ENCODE measurements at places on chromosomes 5 and 9.

- no peak for DNase-seq
These were observed 540.6 kb downstream of the EBF1 start for GRCh38 chr5:158559066-158559465.

DNA sequence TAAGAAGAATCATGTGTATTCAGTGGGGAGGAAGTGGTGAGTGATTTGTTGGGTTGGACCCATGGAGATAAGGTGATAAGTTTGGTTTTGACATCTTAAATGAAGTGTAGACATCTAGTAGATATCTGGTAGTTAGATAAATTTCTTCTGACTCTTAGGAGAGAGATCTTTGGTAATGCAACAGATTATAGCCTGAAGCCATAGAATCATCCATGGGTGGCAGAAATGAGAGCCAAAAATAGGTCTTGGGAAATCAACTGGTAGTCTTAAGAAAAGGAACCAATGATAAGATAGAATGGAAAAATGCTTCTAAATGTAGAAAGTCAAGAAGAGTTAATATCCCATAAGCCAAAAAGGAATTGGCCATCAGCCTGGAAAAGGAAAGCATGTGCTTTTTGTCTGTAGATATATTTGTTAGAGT is 532.7 kb upstream of the GRAMD2B start:
- no peak for DNase-seq

DNA sequence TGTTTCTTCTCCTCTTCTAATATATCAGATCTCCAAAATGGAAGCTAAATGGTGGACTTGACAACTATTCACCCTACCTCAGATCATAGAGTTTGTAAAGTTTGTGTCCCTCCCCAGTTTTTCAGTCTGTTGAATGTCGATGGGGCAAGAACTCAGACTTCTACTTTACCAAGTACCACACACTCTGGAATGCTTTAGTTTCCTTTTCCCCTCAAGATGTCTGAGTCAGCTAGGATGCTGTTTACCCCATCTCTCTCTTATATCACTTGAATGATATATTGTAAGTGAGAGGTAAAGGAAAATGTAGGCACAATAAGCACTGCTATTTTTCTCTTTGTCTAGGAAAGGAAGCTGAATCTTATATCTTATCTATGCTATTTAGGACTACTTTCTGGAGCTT is 25.9 kb upstream of the TAL2 start:
- DNase-seq: no peak

DNA sequence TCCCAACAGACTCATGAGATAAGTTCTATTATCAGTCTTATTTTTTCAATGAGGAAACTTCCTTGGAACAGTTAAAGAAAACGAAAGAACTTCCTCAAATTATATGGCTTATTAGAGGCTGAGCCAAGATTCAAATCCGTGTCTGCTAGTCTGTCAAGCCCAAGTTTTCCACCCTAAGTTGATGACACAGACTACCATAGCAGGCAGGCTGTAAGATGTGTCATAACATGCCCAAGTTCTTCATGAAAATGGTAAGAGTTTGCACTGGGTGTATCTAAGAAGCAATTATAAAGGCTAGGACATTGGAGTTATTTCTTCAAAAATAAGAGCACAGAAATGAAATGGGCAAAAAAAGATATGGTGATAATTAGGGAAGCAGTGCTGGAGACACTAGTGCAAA is 634.5 kb downstream of the BRINP1 start:
- DNase-seq: no peak

DNA sequence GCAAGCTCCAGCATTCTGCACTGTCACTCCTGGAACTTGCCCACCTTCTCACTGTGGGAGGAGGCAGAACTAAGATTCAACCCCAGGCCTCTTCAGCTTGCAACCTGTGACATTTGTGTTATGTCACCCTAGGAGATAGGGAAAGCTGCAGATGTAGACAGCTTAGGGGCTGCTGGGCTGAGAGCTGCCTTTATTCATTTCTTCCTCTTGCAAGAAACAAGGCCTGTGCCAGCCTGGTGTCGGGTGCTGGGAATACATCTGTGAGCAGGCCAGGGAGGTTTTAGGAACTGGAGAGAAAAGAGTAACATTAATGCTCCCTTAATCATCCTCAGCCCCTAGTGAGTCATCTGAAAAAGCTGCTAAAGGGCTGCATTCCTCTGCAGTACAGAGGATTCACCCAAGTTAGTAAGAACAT is 101.8 kb downstream of the FGF18 start:
- DNase-seq: peak; percentile 6

DNA sequence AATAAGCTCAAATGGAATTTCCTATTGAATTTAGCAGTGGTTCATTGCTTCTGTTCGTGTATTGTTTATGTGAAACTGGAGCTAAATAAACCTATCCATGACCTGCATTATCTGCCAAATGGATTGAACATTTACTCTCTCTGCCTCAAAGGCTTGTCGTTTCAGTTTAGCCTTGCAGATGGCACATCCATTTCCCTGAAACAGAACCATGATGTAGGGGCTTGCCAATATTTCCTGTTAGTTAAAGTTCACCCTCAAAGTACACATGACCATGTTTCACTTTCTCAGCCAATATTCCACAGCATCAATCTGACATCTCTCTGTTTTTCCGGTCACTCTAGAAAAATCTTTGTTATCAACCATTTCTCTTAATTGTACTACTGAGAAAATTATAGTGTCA is 545.3 kb downstream of the TAF11L14 start:
- DNase-seq: no peak

DNA sequence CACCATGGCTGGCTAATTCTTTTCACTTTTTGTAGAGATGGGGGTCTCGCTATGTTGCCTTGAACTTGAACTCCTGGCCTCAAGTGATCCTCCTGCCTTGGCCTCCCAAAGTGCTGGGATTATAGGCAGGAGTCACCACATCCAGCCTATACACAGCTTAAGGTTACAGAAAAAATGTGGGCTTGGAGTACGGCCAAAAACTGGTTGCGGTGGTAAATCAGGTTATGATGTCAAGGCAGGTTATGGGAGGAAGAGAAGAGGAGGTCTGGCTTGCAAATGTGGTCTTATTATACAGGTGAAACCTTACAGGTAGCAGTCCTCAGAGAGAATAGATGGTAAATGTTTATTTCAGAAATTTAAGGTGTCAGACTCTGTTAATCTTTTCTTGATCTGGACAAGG is 30.7 kb upstream of the SYK start:
- no peak for DNase-seq

- no peak for DNase-seq
These were observed 165.3 kb downstream of the KDM4C start for GRCh38 chr9:6923086-6923485.

GRCh38 chr9:121294866-121295661 is 27.1 kb downstream of the GSN start:
- peak; percentile 79 for DNase-seq

DNA sequence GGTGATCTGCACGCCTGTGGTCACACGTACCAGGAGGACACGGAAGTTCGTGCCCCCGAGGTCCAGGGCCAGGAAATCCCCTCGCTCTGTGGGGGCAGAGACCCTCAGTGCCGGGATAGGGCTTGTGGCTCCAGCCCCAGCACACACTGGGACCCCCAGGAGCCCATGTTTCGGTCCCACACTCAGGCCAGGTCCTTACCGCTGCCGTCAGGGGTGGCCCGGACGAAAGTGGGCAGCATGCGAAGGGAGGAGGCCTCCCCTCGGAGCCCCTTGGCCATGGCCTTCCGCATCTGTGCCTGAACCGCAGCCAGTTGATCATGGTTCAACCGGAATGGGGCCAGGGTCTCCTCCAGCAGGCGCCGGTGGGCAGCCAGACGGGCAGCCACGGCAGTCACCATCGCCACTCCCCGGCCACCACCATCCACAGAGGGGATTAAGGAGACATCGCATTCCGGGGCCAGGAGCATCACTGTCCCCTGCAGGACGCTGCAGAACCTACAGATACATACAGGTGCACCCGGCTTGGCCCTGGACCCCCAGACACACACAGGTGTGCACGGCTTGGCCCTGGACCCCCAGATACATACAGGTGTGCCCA is 11.8 kb downstream of the HK3 start:
- no peak for DNase-seq

DNA sequence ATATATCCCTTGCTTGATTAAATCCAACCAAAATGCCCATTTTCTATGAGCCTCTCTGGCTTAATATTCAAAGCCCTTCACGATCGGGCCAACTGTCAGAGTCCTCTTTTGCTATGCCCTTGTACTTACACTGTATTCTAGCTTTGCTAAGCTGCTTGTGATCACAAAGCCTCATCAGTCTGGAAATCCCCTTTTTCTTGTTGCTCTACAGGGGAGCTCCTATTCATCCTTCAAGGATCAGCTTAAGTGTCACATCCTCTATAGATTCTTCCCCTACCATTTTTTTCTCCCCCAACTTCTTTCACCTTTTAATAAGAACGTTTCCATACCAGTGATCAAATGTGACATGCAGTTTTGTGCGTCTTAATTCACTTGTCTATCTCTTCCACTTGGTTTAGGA is 450.4 kb upstream of the CHD1 start:
- no peak for DNase-seq

DNA sequence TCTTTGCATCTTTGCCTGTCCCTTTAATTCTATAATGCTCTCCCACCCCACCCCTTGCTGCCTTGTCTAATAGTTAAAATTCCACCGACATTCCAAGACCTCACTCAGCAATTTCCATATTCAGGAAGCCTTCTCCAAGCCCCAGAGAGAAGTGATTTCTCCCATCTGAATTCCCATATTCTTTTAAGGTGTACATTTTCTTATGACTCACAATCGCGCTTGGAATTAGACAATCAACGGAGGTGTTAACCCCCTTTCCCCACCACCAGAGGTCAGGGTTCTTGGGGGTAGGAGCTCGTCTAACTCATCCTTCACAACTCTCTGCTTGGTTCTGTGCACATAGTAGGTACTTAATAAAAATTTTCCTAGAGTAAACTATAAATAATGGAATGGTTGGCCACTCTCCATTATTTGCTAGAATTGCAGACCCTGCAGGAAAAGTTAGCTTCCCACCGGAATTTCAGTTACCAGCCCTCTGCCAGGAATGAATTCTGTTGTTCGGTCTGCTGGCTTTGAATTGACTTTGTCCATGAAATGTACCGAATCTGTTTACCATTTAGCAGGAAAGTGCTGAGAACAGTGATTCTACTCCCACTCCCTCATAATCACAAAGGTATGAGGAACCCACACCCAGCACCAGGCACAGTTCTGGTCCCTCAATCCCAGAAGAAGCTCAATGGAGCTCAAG is 5.0 kb downstream of the KCNIP1 start:
- no peak for DNase-seq

DNA sequence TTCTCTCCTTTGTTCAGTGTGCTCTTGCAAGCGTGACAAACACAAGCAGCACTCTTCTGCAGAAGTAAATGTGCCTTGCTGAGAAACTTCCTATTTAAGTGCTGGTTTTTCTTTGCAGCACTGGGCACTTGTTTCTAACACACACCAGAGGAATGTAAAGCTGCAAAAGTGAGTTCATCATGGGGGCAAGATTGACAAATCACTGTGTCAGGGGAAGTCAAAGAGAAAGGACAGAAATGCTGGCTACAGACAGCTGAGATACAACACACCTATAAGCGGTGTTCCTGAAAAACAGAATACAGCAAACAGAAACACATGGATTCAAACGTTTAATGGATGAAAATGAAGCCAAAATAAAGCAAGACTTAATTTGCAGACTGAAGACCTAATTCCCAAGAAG is 19.6 kb downstream of the ROR2 start:
- no peak for DNase-seq

DNA sequence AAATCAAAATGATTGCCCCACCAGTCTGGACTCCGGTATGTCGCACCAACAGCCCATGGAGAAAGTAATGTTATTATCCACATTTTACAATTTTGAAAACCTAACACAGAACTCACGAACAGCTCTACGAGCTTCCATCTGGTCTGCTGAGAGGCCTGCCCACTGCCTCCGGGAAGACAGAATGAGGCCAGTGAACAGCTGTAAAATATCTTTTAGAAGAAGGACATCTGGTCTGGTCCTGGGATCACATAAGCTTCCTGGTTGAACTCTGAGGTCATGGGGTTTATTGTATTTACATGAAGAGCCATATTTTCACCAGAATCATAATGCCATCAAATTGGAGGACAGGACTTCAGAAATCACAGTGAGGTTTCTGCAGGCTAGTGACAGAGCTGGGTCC is 89.0 kb downstream of the FRMD3 start:
- DNase-seq: no peak

DNA sequence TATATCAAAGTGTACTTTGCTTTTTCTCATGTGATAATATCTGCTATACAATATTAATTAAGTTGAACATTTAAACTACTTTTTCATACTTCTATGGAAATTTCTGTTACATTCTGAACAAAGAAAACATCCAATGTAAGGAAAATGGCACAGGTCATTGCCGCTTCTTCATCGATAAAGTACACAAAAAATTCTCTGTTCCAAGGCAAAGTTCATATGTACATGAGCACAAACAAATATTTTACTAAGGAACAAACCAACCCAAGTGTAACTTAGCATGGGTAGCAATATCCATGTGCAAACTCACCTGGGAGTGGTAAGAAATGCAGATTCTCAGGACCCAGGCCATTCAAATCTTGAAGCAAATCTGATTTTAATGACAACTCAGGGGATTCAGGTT is 139.8 kb downstream of the TMEM161B start:
- no peak for DNase-seq

DNA sequence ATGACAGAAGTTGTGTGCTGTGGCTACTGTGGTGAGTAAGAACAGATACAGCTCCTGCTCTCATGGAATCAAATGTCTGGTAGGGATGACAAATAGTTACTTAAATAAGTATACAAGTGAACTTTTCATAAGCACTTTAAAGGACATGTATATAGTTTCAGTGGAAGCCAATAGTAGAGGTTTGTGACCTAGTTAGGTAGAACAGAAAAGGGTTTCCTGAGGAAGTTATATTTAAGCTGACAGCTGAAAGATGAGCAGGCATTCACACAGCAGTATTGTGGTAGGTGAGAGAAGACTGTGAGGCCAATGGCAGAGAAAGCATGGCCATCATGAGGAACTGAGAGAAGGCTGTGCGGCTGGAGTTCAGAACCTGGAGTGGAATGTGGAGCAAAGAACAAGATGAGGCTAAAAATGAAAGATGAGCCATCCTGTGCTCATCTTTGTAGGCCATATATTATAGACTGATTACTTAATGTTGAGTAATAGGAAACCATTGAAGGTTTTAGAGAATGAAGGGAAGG is 15.4 kb downstream of the FAM174A start:
- no peak for DNase-seq

GRCh38 chr9:79719989-79720388 is 148.2 kb downstream of the TLE4 start:
- DNase-seq: no peak

DNA sequence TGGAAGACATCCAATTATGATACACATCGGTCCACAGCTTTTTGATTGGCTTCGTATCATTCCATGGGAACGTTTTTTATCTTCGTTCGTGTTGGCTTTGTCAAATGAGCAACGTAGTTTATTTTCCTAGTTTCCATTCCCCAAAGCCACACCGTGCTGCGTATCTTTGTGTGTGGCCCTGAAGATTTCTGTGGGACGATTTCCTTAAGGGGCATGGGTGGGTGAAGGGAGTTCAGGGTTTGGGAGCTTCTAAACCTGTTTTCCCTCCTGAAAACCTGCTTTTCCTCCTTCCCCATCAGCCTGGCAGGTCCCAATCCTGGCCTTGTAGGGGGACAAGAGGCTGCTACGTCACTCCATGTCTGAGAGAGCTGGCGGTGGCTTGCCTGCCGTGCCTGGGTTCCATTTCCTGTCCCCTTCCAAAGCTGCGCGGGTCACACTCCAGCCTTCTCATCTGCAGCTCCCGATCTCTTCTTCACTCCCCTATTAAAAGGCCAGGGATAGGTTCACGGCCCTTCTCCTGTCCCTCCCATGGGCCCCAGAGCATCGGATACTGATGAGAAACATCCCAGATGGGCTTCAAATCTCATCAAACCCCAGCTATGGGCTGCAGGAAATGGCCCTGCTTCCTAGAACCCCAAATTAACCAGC is 23.5 kb upstream of the ASS1 start:
- DNase-seq: no peak

Measured in pons (tissue), 1 donor.